ENCODE measurements at places on chromosomes 1 and 21.

DNA sequence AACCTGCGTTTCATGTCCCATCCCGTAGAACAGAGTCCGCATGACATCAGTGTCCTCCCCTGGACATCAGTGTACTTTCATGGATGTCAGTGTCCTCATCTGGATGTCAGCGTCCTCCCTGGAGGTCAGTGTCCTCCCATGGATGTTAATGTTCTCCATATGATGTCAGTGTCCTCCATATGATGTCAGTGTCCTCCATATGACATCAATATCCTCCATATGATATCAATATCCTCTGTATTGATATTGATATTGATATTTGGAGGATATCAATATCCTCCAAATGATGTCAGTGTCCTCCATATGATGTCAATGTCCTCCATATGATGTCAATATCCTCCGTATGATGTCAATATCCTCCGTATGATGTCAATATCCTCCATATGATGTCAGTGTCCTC, 284.9 kb downstream of the AJAP1 start:
- no peak for DNase-seq

GRCh38 chr1:68198752-68199151, 33.6 kb downstream of the WLS start:
- no peak for DNase-seq

- DNase-seq = no peak
Measured at GRCh38 chr1:234205966-234206365, 167.3 kb upstream of the COA6 start.

DNA sequence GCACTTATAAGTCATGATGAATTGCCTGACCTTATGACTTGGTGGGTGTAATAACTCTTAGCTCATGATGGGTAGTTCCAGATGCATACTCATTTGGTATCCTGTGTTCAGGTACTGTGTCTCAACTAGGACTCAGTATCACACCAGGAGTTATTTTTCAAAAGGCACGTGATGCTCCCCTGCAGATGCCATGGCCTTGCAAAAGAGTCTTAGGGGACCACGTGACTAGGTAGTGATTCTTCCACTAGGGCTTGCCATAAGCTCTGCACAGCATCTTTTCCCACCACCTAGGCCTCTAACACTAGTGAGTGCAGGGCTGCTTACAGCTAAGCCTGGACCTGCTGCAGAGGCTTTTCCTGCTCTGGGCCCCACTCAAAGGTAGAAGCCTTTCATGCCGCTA, 3.9 kb upstream of the FCAMR start:
- DNase-seq = no peak

Data from amniotic stem cell (primary cell).